Stimulated activated CD8-positive, alpha-beta memory T cell treated with anti-CD3 and anti-CD28 coated beads, Interleukin-12 subunit alpha, Interleukin-12 subunit beta, amount 100 ng/mL, for 1 hour (primary cell): ENCODE measurements at places on chromosomes 2 and 18.

GRCh38 chr18:76402026-76402990 is 92.7 kb downstream of the ZNF516 start:
- no peak for DNase-seq

GRCh38 chr2:109322641-109323040 is 193.6 kb downstream of the SH3RF3 start:
- DNase-seq: no peak

GRCh38 chr2:16330982-16331381 is 334.7 kb downstream of the CYRIA start:
- DNase-seq: no peak

DNA sequence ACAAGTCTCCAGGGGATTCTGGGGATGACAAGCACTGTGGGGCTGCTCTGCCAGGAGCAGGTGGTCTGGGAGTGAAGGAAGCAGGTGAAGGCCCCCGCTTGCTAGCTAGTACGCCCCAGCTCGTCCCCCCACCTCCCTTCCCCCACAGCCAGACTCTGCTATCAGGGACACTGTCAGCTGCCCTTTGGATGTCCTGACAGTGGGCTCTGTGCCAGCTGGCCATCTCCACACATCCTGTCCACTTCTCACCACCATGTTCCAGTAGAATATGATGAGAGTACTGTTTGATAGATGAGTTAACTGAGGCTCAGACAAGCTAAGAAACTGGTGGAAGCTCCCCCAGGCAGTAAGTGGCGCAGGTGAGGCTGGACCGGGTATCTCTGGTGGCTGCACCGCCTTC is 276.2 kb downstream of the CELF4 start:
- no peak for DNase-seq

- peak; percentile 25 for DNase-seq
These were observed 1.0 kb upstream of the BMPR2 start for GRCh38 chr2:202375033-202375608.

DNA sequence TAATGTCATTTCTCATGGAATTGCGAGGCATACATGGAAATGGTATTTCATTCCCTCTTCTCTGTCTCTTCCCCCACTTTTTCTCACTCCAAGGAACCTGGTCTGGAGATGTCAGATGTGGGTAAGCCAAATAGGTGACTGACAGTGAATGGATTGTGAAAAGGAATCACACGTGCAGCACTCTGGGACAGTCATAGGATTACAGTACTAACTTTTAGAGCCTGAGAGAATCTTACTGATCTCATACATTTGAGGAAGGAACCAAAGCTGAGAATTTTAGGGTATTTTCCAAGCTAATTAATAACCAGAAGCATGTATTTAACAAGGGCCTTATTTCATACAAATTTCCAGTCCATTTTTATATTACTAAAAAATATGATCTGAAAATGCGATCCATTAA is 58.1 kb upstream of the ERBB4 start:
- no peak for DNase-seq

GRCh38 chr2:6358985-6359384 is 506.7 kb downstream of the CMPK2 start:
- no peak for DNase-seq

DNA sequence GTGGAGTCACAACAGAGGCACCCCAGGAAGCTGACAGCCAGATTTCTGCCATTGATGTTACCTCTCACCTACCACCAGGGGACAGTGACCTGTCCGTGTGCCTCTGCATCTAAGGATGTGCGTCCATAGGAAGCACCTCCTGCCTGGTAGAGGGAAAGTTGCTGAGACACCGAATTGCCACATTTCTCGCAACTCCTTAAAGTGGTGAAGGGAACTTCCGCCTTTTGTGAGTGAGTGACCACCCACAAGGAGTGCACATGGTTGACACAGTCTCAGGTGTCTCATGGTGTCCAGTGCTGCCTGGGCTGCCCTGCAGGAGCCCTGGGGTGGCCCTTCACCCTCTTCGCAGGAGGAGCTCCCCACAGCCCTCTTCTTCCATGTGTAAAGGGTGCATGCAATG is 201.8 kb downstream of the GBX2 start:
- DNase-seq: no peak

- no peak for DNase-seq
These were observed 286.5 kb upstream of the CRIM1 start for GRCh38 chr2:36069074-36069473.

- DNase-seq: no peak
These were observed 124.9 kb upstream of the SMAD2 start for GRCh38 chr18:48055351-48055750.

- no peak for DNase-seq
These were observed 18.7 kb downstream of the C2orf92 start for GRCh38 chr2:97688062-97688827.

DNA sequence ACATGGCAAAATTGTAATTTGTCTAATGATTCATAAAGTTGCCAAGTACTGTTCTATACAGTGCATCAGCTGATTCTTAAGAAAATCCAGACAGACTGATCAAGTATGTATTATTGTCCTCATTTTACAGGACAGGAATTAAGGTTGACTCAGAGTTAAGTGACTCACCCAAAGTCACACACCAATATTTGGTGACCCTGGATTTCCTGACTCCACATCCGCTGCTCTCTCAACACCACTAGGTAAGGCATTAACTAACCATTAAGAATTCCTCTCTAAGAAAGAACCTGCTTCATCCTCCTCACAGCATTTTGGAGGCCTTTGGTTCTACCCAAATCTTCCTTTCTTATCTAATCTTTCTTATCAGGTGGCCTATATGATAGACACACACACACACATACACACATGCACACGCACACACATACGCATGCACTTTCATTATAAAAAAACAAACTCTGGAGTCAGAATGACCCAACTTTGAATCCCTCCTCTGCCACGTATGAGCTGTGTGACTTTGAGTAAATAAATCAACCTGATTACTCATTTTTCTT is 150.8 kb downstream of the ANKRD44 start:
- DNase-seq: no peak

GRCh38 chr2:21013043-21013816 is 30.6 kb downstream of the APOB start:
- no peak for DNase-seq

GRCh38 chr2:46298522-46299353 is 1.5 kb downstream of the EPAS1 start:
- no peak for DNase-seq

GRCh38 chr2:188245230-188245629 is 46.4 kb upstream of the GULP1 start:
- no peak for DNase-seq

GRCh38 chr18:24108641-24109040 is 30.2 kb upstream of the CABYR start:
- no peak for DNase-seq

DNA sequence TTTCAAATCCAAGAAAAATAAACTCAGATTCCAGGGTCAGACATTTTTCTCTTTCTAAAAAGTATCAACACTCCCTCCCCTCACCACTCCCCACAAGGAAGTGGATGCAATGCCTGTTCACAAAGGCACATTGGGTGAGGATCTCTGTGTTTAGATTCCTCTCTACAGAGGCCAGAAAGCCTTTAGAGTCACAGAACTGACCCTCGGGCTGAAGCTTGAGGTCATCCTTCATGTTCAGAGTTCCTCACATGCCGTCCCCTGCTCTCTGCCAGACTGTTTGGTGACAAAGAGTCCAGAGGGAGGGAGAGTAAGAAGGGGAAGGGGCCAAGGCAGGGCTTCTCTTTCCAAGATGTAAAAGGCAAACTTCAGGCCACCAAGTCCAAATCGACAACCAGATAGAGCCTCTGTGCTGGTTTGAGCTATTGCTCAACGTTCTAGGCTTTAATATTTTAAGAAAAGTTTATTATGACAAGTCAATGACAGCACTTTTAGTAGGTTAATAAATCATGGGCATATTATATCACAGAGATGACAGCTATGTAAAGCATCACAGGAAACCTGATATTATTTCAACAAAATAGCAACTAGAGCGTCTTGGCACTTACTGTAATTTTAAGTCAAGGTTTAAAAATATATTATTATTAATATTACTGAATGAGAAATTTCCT is 269.4 kb downstream of the ETAA1 start:
- no peak for DNase-seq

DNA sequence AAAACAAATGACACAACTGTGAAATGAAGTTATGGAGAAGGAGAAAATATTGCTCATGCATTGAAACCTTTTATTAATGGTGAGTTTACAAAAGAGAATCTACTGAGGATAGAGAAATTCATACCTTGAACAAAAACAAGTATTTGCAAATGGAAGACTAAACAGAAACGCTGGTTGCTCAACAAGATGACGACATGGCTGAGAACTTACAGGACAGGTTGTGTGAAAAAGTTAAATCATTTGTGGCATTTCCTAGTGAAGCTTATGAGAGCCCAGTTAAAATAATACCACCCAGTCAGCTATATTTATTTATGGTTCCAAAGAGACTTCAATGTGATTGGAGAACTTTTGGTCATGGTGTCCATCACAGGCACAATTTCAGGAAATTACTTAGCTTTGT is 148.6 kb upstream of the PKDCC start:
- no peak for DNase-seq

DNA sequence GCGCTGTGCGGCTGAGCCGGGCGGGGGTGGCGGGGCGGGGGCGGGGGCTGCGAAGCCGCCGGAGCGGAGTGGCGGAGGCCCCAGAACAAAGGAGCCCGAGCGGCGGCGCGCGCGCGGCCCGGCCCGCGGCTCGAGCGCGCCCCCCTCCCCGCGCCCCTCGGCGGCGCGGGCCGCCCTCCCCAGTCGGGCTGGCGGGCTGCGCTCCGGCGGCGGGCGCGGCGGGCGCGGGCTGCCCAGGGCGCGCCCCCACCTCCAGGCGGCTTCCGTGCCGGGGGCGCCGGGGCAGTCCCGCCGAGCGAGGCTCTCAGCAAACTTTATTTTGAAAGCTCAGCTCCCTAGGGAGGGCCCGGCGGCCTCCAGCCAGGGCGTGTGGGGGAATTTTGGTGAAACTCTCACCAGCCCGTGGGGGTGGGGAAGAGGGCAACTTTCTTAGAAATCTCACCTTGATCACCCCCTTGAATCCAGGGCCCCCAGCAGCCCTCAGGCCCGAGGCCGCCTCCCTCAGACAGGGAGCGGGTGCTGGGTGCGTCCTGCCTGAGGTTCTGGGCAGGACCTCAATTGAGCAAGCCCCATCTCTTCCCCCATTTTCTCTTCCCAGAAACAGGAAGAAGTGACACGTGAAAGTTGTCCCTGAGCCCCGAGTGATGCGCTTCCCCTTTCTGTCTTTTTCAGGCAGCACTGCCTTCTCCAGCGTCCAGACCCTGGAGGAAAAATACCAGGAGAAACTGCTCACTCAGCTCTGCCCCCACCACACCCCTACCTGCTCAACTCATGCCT is 786 bp downstream of the TET3 start:
- DNase-seq: no peak

- DNase-seq: no peak
These were observed 65.4 kb upstream of the DNAJC10 start for GRCh38 chr2:182650704-182651103.

DNA sequence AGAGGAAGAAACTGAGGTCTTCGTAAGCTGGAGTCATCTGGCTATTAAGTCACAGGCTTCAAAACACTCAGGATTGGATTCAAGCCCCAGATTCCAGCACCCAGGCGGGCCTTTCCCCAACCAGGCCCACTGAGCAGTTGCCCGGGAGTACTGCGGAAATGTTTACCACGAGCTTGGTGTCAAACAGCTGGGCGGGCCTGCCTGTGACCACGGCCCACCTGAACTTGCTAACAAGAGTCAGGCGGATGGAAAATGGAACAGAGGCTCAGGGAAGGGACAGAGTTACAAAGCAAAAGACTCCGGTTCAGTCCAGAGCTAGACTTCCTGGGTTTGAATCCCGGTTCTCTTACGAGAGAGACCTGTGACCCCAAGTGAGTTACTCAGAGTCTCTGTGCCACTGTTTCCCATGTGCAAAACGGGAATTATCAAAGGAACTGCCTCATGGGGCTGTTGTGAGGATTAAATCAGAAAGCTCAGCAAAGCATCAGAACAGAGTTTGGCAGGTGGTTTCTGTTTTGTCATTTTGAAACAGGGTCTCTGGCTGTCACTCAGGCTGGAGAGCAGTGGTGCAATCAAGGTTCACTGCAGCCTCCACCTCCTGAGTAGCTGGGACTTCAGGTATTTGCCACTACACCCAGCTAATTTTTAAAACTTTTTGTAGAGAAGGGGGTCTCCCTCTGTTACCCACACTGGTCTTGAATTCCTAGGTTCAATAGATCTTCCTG is 49.0 kb upstream of the TFCP2L1 start:
- DNase-seq: no peak
